ENCODE measurements at places on chromosomes 4 and X.

DNA sequence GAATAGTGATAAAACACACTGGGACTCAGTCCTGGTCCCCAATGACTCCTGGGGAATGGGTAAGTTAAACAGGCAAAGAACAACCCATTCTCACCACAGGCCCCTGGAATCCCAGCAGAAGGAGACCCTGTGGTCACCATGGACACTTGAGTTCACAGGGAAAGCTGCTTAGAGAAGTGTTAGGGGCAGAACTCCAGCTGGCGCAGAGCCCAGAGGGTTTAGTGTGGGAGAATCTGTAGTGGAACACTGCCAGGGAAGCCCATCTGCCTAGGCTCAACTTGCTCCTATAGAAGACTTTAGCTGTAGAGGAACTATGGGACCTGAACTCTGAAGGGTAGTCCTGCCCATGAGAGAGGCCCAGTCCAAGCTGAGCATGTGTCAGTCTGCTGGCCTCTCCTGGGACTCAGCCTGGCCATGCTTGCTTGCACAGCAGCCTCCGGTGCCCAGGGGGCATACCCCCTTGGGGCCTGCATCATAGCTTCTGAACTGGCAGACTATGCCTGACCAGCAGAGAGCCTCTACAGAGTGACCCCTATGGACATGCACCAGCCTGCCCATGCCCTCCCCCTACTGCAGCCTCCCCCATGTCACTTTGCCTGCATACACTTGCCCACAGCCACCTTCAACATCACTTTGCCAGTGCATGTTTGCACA lies 343.5 kb downstream of the IDS start:
- DNase-seq, result no peak

DNA sequence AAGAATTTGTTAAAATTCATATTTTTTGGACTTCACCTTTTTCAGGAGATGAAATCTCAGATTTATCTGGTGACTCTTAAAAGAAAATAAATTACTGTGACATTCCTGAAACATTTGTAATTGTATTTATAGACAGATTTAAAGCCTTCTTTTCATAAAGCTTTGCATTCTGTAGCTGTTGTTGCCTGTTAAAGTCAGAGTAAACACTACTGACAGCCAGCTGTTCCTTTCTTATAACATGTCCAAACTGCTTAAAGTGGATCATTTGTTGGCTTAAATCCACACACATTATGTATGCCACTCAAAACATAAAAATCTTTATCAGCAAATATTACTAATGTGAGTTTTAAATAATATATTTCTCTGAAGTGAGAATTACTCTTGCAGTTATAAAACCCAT lies 157.5 kb downstream of the TECRL start:
- DNase-seq, result no peak

DNA sequence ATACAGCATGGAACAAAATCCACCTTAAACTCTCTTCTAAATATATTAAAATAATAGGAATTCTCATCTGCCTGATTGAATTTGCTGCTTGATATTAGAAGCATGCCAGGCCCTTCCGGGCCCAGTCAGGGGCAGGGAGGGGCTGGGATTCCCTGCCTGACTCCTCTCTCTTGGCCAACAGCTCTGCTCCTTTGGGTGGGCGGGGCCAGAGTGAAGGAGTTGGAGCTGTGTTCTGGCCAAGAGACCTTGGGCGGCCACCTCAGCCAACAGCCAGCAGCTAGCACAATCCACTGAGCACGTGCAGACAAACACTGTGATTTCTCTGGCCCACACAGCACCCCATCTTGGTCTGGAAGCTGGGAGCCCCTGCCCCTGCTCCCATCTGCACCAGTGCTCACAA lies 140.3 kb downstream of the PJA1 start:
- DNase-seq, result no peak

DNA sequence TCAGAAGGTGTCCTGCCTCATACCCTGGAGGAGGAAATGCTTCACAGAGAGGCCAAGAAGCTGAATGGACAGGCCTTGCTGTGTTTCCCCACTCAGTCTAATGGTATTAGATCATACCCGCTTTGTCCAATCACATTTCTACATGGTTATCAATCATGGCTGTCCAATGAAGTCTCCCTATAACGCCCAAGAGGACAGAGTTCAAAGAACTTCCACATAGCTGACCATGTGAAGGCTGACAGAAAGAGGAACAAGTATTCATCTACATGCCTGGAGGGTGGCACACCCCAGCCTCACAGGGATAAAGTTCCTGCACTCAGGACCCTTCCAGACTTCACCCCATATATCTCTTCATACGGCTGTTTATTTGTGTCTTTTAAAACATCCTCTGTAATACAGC lies 123.4 kb downstream of the MANBA start:
- no peak for DNase-seq

GRCh38 chrX:107563824-107564223 lies 64.5 kb upstream of the PRPS1 start:
- DNase-seq, result no peak

- no peak for DNase-seq
These were observed 141.8 kb downstream of the DCHS2 start for GRCh38 chr4:154349829-154350228.

GRCh38 chr4:27692158-27692557 lies 831.5 kb downstream of the STIM2 start:
- DNase-seq, result no peak

DNA sequence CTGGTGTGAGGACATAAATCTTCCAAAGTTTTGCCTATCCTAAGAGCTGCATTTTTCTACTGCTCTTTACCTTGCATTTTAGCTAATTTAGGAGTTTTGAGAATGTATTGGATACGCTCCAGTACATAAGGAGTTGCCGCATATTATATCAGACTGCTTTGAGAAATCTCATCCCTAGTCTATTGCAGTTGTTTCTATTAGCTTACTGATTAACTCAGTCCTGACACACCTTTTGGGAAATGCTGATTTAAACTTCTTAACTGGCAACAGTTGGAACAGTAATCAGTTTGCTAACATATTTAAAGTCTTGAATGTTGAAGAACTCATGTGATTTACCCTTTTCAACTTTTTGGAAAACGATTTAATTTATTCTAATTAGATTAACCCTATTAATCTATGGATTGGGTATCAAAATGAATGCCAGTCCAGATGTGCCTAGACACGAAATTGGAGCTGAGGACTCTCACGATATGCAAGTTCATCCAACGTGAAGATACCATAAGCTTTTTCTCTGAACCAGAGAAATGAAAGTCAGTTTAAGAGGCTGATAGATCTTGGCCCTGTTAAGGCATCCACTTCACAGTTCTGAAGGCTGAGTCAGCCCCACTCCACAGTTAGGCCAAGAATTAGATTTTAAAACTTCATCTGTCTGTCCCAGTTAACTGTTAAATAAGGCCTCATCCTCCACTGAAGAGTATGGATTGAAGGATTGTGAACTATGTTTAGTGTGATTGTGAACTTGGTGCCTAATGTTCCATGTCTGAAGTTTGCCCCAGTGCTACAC lies 90.0 kb downstream of the MAOA start:
- no peak for DNase-seq

All from GM06990 (cell line).